GM12892 (cell line): ENCODE measurements at places on chromosomes 12 and 14.

GRCh38 chr14:71467361-71467811 lies 464.8 kb upstream of the RGS6 start:
- DNase-seq, result no peak

GRCh38 chr14:59537476-59537875 lies 39.1 kb downstream of the CCDC175 start:
- DNase-seq, result no peak

DNA sequence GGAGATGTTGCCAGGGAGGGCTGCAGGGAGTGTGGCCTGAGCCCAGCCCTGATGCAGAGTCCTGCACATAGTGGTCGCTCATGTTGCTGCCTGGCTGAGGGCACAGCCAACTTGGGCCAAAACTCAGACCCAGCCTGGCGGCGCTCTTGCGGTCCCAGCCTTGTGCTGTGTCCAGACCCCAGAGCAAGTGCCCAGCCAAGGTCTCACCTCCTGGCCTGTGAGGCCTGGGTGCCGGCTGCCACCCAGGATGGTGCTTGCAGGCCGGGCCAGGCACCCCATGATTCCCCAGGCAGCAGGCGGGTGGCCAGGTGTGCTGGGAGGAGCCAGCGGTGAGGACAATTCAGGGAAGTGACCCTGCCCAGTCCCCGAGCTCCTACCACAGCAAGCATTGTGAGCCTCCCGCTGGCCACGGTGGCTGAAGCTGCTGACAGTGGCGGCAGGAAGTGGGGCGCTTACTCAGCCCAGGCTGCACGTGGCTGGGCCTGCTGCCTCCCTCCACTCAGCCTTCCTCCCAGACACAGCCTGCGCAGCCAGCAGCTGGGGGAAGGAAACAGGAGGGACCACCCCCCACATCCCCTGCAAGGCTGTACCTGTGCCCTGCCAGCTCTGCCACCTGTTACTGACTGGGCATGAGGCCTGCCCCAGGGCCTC lies 17.7 kb upstream of the PGF start:
- DNase-seq, result no peak

GRCh38 chr14:45373877-45374276 lies 120.9 kb upstream of the MIS18BP1 start:
- DNase-seq, result no peak

- no peak for DNase-seq
These were observed 669.0 kb upstream of the FOXG1 start for GRCh38 chr14:28097585-28097984.

- no peak for DNase-seq
These were observed 4.1 kb downstream of the SDR39U1 start for GRCh38 chr14:24438223-24439097.

DNA sequence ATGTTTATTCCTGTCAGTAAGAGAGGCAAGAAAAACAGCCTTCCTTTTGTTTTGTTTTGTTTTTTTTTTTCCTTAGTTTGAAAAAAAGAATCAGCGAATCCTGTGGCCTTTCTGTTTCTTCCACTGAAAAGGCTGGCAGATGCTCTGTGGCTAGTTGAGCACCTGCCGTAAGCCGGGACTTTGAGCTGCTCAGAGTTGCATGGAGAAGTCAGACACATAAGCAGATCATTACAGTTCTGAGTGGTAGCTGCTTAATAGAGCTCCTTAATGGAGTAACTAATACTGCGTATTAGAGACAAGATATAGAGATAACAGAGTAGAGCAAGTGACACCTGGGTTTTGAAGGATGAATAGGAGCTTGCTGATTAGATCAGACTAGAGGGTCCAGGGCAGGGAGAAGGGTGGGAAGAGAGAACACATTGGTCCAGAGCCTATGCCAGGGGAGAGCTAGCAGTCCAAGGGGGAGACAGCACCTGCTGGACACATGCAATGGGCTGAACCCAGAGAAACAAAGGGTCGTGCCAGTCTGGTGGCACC lies 129.4 kb downstream of the TSPAN9 start:
- no peak for DNase-seq

GRCh38 chr12:83179999-83180398 lies 493.3 kb downstream of the TMTC2 start:
- no peak for DNase-seq

GRCh38 chr12:45665941-45666340 lies 63.6 kb upstream of the ARID2 start:
- no peak for DNase-seq

GRCh38 chr14:102761206-102761605 lies 16.0 kb upstream of the TRAF3 start:
- DNase-seq, result no peak

- DNase-seq, result no peak
These were observed 93.8 kb downstream of the PTPRB start for GRCh38 chr12:70543444-70543843.

DNA sequence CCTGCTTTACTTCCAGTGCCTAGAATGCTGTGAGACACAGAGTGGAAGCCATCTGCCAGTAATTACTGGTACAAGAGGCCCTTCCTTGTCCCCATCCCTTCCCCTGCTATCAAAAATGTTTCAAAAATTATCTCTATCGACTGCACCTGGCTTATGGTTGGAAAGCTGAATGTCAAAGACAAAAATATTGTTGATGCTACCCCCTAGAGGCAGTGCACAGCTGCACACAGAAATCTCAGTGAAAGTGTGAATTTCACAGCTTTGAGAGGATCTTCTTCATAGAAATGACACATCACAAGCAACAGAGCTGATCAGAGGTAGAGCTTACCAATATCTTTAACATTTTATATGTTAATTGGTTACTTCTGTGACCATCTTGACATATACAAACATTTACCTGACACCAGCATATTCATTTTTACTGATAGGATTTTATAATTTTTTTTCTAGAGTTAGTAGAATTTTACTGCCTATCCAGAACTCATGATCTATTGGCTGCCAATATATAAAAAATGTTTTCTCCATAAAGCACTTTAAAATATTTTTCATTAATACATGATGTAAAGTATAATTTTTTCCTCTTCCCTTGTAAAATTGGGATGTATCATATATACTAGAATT lies 138.0 kb downstream of the AACS start:
- DNase-seq, result no peak

DNA sequence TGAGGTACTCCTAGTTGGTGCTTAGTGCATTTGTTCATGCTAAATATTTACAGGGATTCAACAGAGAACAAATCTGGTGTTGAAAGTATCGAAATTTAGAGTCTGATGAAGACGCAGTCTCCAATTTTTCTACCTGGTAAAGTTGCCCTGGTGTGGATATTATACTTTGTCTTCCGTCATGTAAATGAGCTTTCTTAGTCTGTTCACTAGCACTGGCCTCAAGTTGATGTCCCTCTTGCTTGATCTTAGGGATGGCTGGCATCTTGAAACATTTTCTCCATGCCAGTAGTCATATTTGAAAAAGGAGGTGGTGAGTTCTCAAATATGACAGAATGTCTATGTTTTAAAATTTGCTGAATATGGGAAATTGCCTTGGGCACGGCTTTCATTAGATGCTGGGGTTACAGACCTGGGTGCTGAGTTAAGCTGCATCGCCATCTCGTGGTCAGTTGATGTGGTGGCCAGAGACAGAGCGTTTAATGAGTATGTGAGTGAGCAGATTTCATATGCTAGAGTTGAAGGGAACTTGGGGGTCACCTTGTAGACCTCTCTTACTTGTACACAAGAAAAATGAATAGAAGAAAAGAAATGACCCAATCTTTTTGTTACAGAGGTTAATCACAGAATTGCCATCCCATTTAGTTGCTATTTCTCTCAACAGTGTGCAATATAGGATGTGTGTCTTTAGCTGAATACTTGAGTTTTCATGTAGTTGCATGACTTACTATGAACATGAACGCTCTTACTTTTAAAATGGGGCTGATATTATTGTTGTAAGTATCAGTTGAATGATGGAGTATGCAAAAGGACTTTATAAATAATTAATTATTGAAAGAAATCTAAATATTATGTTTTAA lies 172.8 kb upstream of the DCN start:
- DNase-seq, result no peak
